Ammon's horn (tissue), 1 donor: ENCODE measurements at places on chromosomes 5 and 9.
A peak's percentile ranks its signal among the peaks of the same experiment; 100 is the strongest.

DNA sequence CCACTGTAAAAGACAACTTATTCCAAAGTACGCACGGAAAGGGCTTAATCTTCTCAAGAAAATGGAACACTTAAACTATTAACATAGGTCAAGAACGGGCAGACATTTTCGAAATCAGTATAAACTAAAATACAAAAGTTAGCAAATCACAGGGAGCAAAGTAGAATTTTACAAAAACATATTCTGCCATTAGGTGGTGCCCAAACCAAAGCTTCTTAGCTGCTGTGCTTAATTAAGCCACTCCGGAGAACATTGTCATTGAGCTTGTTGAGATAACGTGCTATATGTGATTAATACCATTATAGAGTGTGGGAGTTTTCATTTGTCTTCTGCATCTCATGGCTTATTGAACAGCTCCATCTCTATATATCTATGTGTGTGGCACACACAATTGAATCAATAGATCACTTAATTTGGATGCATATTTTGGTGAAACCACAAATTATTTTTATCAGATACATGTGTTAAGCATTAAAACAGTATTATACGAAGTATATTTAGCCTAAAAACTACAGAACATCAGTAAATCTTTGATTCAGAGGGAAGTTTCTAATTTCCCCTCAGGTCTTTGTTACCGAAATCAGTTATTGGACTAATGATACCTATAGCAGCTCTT is 23.4 kb downstream of the UBLCP1 start:
- peak; percentile 58 for DNase-seq

GRCh38 chr5:10639846-10640368 is 76.0 kb downstream of the ANKRD33B start:
- no peak for DNase-seq

GRCh38 chr5:111582993-111583601 is 70.8 kb upstream of the STARD4 start:
- no peak for DNase-seq

- DNase-seq = no peak
Measured at GRCh38 chr5:42720251-42720650, 36.4 kb upstream of the CCDC152 start.

GRCh38 chr9:2018162-2018643 is 3.1 kb downstream of the SMARCA2 start:
- peak; percentile 38 for DNase-seq

DNA sequence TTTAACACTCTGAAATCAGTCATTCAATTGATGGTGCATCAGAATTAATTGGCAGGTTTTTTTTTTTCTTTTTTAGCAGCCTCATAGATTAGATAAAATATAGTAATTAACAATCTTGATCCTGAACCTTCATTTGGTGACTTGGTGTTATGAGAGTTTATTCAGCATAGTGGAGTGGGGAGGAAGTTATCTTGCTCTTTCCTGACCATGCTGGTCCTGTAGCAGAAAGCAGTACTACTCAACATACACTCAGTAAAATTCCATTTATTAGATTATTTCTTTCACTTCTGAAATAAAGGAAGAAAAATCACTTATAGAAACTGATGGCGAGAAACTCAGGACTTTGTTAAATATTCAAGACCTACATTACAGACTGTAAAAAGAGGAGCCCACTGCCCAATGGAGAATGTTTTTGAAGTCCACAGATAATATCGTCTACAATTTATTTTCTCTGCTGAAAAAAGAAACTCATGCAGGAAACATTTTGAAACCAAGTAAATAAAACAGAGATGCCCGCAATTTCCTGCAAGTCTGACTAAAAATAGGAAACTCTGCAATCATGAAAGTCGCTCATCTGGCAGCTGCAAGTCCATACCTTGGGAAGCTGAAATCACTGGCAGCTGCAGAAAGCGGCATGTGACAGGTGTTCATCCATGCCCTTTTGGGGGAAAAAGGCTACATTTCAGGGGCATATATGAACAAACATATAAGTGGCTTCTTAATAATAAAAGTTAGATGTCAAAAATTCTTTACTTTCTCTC is 233.2 kb upstream of the RFX3 start:
- DNase-seq = no peak

DNA sequence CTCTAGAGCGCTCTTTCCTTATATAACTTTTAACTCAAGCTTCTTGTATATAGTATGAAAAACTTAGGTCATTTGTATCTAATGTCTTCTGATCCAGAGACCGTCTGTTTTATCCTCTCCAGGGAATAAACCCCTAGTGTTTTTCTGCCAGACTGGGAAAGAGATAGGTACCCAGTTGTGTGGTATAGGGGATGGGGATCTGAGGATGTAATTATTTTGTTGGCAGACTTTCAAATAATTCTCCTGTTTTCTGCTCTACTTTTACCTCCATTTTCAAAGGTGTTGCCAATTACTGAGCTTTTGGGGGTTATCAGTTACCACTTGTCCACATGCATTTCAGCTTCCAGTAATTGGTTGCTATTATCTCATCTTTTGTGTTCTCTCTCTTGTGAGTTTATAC is 17.9 kb downstream of the CCDC171 start:
- no peak for DNase-seq

GRCh38 chr5:108942701-108943100 is 195.0 kb downstream of the FER start:
- DNase-seq = no peak

DNA sequence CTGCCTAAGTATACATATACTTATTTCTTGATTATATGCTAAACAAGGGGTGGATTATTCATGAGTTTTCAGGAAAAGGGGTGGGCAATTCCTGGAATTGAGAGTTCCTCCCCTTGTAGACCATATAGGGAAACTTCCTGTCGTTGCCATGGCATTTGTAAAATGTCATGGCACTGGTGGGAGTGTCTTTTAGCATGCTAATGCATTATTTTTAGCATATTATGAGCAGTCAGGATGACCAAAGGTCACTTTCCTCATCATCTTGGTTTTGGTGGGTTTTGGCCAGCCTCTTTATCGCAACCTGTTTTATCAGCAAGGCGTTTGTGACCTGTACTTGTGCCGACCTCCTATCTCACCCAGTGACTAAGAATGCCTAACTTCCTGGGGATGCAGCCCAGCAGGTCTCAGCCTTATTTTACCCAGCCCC is 80.9 kb downstream of the ALDH7A1 start:
- no peak for DNase-seq

GRCh38 chr5:143213231-143213850 is 190.1 kb downstream of the NR3C1 start:
- DNase-seq = no peak

DNA sequence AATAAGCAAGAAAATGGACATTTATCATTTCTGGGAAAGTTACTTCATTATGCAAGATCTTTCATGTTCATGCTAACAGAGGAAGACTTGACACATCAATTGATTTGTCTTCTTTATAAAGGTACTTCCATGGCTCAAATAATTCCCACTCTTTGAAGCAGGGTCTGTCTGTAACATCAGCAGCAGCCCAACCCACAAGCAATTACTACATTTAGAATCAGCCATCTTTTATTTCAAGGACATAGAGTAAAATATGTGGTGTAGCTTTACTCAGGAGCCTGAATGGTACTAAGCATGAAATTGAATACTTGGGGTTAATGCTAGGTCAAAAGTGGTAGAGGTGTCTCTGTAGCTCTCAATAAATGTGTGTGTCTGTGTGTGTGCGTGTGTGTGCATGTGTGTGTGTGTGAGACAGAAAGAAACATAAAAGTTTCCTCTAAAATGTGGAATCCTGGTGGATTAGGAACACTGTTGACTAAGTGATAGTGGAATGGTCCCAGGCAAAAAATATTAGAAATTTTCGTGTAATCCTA is 581.1 kb downstream of the CAAP1 start:
- no peak for DNase-seq

- DNase-seq = no peak
Measured at GRCh38 chr5:60487476-60487875, 212.5 kb downstream of the DEPDC1B start.

DNA sequence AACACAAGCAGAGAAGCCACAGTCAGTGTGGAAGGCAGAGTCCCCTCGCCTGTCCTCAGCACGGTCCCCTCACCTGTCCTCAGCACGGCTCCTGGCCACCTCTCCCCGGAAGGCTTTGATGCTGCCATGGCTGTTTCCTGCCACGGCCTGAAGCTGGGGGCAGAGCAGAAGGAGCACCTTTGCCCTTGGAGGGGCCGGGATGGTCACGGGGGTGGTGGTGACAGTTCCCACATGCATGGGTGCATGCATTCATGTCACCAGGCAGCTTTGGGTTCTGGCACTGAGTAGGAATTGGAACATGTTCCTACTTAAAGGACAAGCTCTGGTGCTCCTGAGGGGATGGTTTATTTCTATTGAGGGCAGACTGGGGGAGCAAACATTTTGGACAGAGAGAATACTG is 57.8 kb upstream of the PHYKPL start:
- no peak for DNase-seq

GRCh38 chr5:43016217-43016779 is 23.8 kb downstream of the ANXA2R start:
- no peak for DNase-seq

GRCh38 chr9:18516514-18516913 is 42.6 kb downstream of the ADAMTSL1 start:
- DNase-seq = no peak

- no peak for DNase-seq
Measured at GRCh38 chr9:8349376-8349775, 549.8 kb upstream of the DMAC1 start.

- DNase-seq = no peak
Measured at GRCh38 chr9:76916231-76916630, 10.3 kb upstream of the PRUNE2 start.

DNA sequence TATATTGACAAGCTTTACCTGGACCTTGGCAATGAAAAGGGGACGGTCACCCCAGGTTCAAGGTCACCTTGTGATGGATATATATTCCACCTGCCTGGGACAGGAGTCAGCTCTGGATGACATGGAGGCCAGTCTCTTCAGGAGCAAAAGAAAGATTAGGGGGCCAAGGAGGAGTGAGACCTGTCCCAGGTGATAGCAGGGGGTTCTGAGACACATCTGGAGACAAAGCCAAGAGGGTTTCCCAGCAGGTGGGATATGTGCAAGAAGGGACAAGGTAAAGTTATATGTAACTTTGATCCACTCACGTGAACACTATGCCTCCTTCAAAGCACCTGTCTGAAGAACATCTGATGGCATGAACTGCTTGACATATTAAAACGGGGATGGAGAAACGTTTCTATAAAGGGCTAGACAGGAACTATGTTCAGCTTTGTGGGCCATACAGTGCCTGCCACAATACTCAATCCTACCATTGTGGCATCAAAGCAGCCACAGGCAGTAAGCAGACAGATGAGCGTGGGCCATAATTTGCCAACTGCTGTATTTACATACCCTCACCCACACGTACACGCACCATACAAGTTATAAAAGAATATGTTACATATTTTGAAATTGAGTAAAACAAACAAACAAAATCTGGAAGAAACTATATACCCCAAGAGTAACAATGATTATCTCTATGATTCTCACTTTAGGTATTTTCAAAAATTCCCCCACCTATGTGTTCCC is 62.9 kb upstream of the ZNF622 start:
- no peak for DNase-seq

- no peak for DNase-seq
Measured at GRCh38 chr9:137505421-137506140, 44.6 kb downstream of the PNPLA7 start.

GRCh38 chr9:2227144-2227867 is 212.2 kb downstream of the SMARCA2 start:
- peak; percentile 31 for DNase-seq

DNA sequence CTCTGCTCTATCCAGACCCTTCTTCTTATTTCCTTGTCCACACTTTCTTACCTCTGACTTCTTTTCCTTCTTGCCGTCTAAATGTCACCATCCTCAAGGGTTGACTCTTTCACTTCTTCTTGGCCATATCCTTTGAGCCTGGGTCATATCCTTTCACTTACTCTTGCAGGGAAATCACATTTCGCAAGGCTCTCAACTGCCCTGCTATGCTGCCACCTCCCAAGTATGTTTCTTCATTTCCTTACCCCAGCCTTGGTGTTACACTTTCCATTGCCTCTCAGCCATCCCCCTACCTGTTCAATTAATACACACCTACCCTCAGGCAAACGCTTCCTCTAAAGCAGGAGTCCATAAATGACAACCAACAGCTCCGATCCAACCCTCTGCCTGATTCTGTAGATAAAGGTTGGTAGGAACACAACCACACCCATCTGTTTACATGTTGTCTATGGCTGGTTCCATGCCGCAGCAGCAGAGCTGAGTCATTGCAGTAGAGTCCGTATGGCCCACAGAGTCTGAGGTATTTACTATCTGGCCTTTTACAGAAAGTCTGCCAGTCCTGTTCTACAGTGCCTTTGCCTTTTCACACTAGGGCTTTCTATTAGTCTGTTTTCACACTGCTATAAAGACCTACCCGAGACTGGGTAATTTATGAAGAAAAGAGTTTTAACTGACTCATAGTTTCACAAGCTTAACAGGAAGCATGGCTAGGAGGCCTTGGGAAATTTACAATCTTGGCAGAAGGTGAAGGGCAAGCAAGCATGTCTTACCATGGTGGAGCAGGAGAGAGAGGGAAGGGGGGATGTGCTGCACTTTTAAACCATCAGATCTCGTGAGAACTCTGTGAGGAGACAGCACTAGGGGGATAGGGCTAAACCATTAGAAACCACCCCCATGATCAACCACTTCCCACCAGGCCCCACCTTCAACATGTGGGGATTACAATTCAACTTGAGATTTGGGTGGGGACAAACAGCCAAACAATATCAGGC is 97.9 kb downstream of the SV2C start:
- DNase-seq = no peak

GRCh38 chr9:107571148-107571547 is 81.6 kb upstream of the KLF4 start:
- DNase-seq = no peak

DNA sequence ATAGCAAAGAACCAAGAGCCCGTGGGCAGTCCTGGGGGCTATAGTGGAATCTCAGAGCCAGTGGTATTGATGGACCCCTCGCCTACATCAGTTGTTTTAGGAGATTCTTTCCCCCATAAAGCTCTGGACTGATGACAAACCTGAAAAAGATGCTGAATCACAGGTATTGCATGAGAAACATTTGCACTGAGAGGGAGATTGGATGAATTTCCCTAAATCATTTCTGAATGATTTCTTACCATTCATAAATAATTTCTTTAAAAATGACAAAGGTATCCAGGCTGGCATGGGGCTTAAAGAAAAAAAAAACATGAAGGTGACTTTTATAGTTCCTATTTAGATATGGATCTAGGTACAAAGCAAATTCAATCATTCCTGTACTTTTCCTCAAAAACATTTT is 54.0 kb upstream of the SLIT3 start:
- no peak for DNase-seq

DNA sequence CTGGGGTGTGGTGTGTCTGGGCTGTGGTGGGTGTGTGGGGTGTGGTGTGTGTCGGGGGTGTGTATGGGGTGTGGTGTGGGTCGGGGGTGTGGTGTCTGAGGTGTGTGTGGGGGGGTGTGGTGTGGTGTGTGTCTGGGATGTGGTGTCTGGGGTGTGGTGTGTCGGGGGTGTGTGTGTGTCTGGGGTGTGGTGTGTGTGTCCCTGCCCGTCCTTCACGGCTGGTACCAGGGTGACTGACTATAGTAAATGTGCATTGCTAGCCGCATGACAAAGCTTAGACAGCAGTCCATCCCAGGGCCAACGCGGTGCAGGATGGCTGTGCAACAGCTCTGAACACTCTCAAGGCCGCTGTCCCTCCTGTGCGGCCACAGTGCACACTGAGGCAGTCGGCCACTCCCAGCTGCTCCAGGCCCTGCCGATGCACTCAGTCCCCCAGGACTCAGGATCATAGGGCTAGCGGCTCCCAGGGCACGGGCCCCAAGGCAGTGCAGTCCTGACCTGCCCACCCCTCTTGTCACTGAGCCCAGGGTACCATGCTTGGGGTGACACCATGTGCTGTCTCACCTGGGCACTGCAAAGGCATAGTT is 54.0 kb downstream of the SECISBP2 start:
- DNase-seq = no peak
